Femur (tissue), 1 donor: ENCODE measurements at places on chromosomes 6 and 20.

DNA sequence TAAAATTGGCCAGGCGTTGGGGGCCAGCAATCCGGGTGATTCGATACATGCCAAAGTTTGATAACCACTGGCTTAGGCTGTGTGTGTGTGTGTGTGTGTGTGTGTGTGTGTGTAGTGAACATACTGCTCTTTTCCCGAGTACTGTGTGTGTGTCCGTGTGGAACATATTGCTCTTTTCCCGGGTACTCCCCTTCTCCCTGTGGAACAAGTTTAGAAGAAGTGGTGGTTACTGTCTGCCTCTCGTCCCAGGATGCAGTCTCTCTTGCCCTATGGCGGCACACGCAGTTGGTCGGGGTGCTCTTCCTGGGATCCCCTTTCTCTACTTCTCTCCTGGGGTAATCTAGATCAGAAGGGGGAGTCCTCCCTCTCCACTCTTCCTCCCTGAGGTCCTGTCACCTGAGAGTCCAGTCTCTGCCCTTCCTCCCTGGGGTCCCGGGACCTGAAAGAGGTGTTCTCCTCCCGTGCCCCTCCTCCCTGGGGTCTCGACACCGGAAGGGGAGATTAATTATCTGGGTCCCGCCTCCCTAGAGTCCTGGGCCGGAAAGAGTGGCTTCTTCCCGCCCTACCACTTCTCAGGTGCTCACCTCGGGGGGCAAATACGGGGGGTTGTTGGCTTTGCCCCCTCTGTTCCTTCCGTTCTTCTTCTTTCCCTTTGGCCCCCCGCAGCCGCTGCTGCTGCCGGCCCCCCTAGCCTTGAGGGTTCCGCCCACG lies 516 bp downstream of the GTPBP2 start:
- DNase-seq = peak; percentile 69

GRCh38 chr6:39973661-39974060 lies 39.4 kb upstream of the MOCS1 start:
- no peak for DNase-seq

DNA sequence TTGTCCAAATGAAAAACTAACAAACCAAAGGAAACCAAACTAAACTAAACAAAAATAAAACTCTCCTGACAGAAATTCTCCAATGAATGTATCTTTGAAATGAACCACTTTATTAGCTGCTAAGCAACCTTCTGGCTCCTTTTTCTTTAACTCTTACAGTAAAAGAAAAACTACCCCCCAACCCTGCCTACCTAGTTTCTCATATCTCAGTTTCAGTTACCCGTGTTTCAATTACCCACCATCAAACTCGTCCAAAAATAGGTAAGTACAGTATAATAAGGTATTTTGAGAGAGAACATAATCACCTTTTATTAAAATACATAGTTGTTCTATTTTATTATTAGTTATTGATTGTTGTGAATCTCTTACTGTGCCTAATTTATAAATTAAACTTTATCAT lies 177.4 kb upstream of the THEMIS start:
- no peak for DNase-seq

DNA sequence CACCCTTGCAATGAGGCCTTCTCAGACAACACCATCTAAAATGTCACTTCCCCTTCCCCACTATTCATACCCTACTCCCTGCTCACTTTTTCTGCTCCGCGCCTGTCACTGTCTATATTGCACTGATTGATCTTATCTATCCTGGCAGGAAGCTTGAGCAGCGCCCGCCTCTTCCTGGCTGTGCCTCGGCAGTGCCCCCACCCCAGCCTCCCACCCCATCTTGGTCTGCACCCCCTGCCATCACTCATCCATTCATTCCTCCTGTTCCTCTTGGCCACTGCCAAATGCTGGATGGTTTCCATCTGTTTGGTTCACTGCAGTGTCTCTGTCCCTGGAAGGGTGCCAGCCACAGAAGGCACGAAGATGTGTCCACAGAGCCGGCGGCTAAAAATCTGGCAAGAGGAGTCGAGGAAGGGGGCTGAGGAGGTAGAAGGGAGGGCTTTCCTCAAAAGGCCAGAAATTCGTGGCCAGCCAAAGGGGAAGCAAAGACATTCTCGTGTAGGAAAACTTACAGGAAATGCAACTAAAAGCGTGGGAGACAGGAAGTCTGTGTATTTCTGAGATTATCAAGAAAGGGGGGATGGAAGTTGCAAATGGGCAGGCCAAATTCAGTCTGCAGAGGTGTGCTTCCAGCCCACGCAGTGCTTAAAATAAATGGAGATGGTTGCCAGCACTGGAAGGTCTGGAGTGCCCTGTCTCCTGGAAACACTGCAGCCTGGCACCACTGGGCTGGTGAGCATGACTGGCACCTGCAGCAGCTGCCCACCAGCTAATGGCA lies 27.6 kb downstream of the SYNJ2 start:
- peak; percentile 78 for DNase-seq

- DNase-seq = no peak
Observed at GRCh38 chr6:109336221-109336961, 45.9 kb downstream of the CD164 start.

DNA sequence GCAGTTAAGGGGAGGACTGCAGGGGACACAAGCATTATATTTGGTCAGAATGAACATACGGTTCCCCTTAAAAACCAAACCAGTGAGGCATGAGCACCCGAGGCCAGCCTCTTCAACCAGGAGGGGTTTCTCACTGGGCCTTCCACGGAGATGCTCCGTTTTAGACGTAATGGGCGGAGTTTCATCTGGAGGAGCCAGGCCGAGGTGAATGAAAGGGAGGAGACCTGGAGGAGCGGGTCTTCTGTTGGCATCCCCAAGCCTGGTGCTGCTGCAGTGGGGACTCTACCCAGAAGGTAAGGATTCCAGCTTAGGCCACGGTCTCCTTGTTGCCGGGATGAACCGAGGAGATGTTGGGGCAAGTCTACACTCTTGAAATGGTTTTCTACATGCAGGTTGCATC lies 47.4 kb downstream of the ADNP start:
- DNase-seq = no peak

DNA sequence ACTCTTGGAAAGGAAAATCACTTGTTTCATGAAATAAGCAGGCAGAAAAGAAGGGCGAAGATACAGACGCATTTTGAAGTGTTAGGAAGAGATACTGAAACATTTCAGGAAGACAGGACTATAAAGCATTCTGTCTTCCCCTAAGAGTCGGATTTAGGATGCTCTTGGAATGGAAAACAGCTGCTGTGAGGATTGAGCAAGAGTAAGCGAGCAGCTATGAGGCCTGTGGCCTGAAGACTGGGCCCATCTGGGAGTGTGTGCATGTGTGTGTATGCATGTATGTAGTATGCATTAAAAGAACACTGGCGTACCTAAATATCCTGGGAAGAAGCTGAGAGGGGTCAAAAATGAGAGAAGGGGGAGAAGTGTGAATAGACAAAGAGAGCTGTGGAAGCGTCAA lies 83.6 kb downstream of the SIM1 start:
- no peak for DNase-seq

DNA sequence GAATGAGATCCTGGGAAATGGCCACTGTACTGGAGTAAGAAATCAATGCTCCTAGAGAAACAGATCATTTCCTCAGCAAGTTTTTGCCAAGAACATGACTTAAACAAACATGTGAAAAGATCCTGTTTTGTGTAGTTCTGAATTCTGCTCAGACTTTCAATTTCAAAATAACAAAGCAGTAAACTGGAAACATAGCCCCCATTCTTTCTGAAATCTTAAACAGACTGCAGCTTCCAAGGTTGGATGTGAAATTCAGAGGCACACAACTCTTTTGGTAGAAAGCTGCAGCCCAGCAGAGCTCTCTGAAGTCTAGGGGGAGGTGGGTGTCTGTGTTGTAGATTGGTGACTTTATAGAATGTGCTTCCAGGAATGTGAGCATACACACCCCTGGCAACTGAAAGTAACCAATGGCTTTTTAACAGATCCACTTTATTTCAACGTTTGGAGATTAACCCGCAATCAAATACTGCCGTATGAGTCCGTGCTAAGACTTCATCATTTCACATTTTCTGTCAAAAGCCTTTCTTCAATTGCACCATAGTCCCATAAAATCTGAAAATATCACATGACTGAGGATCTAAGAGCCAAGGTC lies 86.4 kb downstream of the ATXN1 start:
- no peak for DNase-seq

- no peak for DNase-seq
Observed at GRCh38 chr6:11366183-11366933, 133.9 kb upstream of the NEDD9 start.

GRCh38 chr6:3036861-3037637 lies 31.2 kb upstream of the RIPK1 start:
- no peak for DNase-seq

GRCh38 chr6:111533087-111533784 lies 50.2 kb upstream of the REV3L start:
- no peak for DNase-seq

DNA sequence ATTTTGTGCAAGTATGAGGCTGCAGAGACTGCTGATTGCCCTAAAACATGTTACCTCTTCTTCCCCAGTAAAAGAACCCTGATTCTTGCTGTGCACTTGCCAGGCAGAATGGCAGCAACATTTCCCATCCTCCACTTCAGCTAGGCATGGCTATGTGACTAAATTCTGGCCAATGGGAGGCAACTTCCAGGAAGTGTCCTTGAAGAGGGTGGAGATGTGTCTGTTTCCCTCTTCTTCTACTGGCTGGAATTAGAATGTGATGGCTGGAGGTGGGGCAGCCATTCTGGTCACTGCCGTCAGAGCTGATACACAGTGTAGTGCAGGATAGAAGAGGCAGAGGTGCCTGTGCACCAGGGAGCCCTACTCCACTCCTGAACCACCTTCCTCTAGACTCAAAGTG lies 64.6 kb downstream of the CDH26 start:
- no peak for DNase-seq

- no peak for DNase-seq
Observed at GRCh38 chr6:20873425-20874190, 339.4 kb downstream of the CDKAL1 start.

DNA sequence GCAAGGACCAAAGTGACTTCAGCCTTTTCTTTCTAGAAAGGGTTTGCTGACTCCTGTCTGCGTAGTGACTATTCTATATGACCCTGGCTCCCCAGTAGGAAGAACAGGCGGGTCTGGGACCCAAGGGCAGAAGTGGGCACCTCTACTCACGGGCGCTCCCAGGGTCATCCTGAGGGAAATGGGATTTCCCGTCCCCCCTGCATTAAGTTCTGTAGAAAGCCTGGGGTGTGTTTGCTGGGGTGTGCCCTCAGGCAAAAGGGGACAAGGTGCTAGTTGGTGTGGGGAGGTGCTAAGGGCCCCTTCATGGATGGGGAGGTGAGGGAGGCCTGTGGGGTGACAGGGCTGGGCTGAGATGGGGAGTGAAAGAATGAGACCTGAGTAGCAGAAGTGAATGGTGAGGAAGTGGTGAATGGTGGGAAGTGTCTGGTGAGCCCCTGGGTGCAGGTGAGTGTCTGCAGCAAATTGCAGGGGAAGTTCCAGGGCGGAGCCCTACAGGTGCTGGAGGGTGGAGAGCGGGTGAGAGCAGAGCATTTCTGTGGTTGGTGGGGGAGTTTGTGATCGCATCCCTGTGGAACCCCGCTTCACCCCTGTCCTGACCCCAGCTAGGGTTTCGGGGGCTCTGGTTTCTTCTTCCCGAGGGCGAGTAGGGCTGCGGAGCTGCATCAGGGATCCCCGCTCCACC lies 21.1 kb downstream of the RAET1L start:
- DNase-seq = no peak

- no peak for DNase-seq
Observed at GRCh38 chr20:58366866-58367265, 22.2 kb upstream of the VAPB start.

GRCh38 chr6:116221911-116222310 lies 32.0 kb downstream of the TSPYL4 start:
- DNase-seq = no peak

GRCh38 chr20:11979306-11979990 lies 61.8 kb downstream of the BTBD3 start:
- no peak for DNase-seq

GRCh38 chr6:44808148-44808547 lies 420.6 kb downstream of the CDC5L start:
- no peak for DNase-seq

- no peak for DNase-seq
Observed at GRCh38 chr6:98920904-98921431, 26.8 kb downstream of the FBXL4 start.

DNA sequence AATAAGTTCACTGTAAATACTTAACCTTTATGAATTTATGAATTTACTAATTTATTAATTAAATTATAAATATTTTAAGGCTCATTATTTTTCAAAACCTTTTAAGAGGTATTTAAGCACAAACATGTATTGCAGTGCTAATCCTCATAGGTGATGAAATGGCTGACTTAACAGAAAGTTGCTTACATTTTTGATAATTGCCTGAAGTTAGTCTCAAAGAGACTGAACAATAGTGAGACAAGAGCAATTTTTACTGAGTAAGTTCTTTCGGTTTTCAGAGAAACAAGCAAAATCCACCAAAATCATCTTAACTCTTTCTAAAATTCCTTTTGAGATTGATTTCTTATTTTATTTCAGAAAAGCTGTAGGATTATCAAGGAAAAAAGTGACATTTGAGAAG lies 137.3 kb upstream of the VGLL2 start:
- DNase-seq = no peak

DNA sequence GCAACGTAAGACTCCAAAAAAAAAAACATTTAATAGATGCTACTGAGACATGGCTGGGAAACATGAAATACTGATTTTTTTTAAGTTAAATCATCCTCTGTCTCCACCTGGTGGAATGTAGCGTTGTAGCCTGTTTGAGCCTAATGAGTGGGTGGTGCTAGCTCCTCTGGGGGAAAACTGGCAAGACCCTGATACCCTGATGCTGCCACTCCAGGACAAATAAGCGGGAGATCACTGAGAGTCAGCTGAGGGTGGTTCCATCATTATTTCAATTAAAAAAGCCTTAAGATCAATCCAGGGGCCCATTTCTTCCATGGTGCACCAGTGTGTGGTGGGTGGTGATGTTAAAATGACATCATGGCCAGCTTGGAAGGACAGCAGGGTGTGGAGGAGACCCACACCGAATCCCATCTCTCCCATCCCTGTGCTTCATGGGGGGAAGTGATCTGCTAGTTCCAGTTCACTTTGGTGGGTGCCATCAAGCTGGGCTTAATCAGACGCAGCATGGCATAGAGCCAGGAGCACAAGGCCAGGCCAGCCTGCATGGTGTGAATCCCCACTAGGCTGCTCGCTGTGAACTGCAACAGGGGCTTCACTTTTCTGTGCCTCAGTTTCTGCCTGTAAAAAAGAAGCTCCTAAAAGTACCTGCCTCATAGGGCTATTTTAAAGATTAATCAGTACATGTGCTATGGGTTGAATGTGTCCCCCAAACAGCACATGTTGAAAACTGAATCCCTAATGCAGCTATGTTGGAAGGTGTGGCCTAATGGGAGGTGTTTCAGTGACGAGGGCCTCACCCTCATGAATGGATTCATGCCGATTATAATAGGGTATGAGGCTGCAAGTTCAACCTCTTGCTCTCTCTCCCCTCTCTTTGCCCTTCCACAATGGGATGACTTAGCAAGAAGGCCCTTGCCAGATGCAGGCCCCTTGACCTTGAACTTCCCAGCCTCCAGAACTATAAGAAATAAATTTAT lies 13.0 kb upstream of the MRPS10 start:
- no peak for DNase-seq

- no peak for DNase-seq
Observed at GRCh38 chr20:17794400-17794799, 94.6 kb downstream of the BANF2 start.
